Hair follicle dermal papilla cell (primary cell): ENCODE measurements at places on chromosomes 5 and 9. TPM values are rescaled to one million over a fixed set of nuclear protein-coding genes. Genes with fewer than 3 reads are reported as not detected.

The ZFP2 gene
- total RNA-seq: 1.3 TPM in 2 replicates

The TNFSF8 gene
- not detected in 2 replicates for total RNA-seq

The RRAGA gene
- 71.6 and 81.2 TPM in 2 replicates for total RNA-seq

The SNAPC4 gene
- total RNA-seq: 9.0 and 9.1 TPM in 2 replicates

The LHX3 gene
- not detected in 2 replicates for total RNA-seq

The CACNA1B gene
- total RNA-seq: under 0.01 TPM in 2 replicates

The FCN1 gene
- not detected in 2 replicates for total RNA-seq

The GNA14 gene
- total RNA-seq: 0.97 and 3.4 TPM in 2 replicates

The EIF4EBP3 gene
- 1.5 and 3.4 TPM in 2 replicates for total RNA-seq

The CTXN3 gene
- total RNA-seq: not detected in 2 replicates

The SLC36A2 gene
- total RNA-seq: not detected in 2 replicates

The GRXCR2 gene
- total RNA-seq: not detected in 2 replicates

The ANKRD18A gene
- total RNA-seq: not detected in 2 replicates
